ENCODE measurements at places on chromosomes 6 and 20.

DNA sequence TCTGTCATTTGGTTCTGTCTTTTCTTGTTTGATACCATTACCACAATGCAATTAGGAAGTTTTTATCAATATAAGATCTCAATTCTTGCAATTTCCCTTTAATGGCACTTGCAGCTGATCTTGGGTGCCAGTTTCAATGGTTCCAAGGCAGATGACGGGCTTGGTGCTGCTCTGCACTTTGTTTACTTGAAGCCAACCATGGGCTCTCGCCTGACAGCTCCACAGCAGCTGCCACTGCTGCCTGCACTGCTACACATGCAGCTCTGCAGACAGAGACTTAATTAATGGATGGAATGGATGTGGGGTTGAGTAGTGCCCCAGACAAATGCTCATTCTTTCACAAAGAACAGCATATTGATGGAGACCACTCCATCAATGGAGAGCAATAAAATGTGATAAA is 1024.3 kb upstream of the EPHA7 start:
- no peak for DNase-seq

GRCh38 chr6:13422681-13423221 is 64.6 kb downstream of the GFOD1 start:
- no peak for DNase-seq

DNA sequence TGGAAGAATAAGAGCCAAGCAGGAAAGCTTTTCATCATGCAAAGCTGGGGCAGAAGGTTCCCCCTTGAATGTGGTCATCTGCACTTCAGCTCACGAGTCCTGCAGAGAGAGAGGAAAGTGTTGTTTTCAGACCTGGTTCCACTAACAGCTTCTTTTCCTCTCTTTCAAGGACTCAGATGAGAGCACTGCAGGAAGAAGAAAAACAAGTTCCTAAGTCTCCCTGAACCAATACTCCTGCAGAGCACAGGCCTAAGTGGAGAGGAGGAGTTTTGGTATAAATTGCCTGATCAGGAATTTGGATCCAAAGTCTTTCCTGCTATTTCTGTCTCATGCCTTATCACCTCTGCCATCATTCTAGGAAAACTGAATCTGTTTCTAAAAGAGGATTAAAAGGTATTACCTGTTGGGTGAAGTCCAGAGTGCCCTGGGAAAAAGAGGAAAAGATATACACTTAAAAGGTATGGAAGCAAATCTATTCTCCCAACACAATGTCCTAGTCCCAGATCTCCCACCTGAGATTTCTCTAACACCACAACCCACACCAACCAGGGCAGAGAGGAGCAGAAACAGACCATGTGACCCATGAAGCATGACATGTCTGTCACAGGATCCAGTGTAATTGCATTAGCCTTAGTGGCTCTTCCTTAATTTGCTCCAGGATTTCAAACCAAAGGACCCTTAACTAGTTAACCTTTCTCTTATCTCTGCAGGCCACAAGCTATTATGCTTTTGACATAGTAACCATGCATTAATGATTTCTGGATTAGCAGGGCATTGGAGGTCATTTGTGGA is 12.2 kb downstream of the HLA-DRB5 start:
- no peak for DNase-seq

DNA sequence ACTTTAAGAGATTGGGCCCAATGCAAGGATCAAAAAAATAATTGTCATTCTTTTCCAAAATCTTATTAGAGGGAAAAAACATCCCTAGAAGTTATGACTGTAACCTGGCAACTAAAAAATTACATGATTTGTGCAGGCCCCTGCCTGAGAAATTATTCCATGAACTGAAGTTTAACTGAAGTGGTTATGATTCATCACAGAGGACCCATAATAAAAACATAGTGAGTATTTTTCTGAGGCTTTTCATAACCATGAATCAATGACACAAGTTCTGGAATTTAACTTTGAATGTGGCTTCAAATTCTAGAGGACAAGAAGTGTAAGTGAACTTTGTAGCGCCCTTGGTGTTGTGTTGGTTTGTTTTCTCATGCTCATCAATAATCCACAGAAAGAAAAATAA is 31.1 kb upstream of the CARMIL1 start:
- no peak for DNase-seq

GRCh38 chr20:21520702-21521595 is 7.1 kb upstream of the NKX2-2 start:
- no peak for DNase-seq

- DNase-seq = no peak
Measured at GRCh38 chr6:41427642-41428335, 92.4 kb downstream of the NCR2 start.

DNA sequence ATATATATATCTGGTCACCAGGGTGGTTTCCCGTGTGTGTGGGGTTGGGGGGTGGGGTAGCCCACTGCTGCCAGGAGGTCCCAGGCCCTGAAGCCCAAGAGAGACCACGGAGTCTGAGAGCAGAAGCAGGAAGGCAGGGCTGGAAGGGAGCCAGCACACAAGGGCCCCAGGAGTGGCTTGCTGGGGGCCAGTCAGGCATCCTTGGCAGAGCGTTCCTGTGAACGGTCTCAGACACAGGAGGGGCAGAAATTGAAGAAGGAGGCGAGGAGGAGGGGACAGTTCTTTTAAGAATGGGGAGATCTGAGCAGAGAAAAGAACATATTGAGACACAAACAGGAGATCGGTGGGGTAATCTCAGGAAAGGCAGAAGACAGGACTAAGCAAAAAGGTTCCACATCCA is 1.9 kb upstream of the EBF4 start:
- no peak for DNase-seq

DNA sequence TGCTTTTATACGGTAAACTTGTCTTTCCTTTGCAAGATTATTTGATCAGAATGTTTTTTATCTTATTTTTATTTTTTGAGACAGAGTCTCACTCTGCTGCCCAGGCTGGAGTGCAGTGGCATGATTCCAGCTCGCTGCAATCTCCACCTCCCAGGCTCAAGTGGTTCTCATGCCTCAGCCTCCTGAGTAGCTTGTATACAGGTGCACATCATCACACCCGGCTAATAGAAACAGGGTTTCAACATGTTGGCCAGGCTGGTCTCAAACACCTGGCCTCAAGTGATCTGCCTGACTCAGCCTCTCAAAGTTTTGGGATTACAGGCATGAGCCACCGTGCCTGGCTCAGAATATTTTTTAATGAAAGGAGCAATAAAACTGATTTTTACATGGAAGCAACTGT is 8.9 kb upstream of the LPIN3 start:
- DNase-seq = no peak

GRCh38 chr6:51474022-51474975 is 613.1 kb downstream of the PKHD1 start:
- DNase-seq = no peak

GRCh38 chr20:41654292-41654691 is 36.1 kb upstream of the CHD6 start:
- no peak for DNase-seq

GRCh38 chr20:58374906-58375758 is 13.9 kb upstream of the VAPB start:
- no peak for DNase-seq

DNA sequence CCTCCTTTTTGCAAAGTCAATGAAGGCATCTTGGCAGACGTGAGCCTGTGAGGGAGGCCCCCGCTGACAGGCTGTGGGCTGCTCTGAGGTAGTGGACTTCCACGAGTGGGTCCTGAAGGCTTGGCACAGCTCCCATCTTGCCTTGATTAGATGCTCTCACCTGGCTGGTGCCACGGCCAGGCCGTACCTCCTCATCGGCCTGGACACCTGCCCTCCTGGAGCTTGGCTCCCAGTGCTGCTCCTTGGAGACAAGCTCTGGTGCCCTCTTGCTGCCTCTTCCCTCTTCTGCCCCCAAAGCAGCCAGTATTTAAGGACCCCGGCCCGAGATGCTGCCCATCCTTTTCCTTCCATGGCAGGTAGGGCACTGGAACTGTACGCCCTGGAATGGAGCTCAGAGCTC is 93.5 kb downstream of the ERMARD start:
- no peak for DNase-seq

- no peak for DNase-seq
Measured at GRCh38 chr20:6014957-6015356, 38.9 kb downstream of the LRRN4 start.

DNA sequence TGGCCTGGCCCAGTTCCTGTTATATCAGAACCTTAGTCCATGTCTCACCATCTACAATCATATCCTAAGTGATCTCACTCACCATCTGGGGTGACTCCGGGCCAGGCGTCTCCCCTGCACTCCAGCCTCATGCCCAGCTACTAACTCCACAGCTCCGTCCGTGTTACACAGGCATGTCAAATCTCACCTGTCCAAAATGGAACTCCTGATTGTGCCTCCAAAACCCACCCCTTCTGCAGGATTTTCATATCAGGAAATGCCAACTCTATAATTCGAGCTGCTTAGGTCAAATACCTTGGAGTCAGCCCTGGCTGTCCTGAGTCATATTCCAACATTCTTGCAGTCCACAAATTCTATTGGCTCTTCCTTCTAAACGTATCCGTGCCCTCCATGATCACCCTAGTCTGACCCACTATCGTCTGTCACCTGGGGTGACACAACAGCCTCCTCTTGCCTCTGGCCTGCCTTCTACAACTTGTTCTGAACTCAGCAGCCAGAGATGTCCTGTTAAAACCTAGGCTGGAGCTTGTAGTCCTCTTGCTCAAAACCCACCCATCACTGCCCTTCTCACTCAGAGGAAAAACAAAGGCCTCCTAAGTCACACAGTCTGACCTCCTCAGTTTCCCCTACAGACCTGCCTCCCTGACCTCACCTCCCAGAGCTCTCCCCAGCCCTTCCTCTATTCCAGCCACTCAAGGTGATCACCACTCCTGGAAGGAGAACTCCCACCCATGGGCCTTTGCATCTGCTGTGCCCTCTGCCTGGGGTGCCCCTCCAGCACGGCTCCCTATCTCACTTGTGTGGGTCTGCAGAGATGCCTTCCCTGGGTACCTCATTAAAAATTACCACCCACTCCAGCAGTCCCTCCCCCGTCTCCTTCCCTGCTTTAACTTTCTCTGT is 85.3 kb upstream of the SIRPA start:
- DNase-seq = no peak

Data from thoracic aorta (tissue), 2 donors.